ENCODE measurements at places on chromosomes 2 and 18.

DNA sequence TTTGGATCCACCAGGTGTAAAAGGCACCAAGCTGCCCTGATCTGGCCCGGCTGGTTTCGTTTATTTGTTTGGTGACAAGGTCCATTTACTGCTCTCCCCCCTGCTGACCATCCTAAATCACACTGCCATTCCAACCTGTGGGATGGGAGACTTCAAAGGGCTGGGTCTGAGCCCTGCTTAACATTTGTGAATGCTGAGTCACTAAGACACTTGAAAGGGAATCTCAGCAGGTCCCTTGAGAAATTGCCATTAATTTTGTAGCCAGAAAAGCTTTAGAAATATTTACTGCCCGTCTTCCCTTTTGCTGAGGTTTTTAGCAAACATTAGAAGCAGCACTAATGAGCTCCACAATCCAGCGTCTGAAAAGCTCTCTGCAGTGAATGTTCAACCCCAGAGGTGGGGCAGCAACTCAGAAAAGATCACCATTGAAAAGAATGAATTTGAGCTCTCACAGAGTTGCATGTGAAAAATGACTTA lies 133.8 kb downstream of the ARL4C start:
- DNase-seq, result no peak

- no peak for DNase-seq
Observed at GRCh38 chr18:55861266-55861665, 273.3 kb upstream of the TCF4 start.

- no peak for DNase-seq
Observed at GRCh38 chr2:98507461-98507860, 62.8 kb downstream of the INPP4A start.

DNA sequence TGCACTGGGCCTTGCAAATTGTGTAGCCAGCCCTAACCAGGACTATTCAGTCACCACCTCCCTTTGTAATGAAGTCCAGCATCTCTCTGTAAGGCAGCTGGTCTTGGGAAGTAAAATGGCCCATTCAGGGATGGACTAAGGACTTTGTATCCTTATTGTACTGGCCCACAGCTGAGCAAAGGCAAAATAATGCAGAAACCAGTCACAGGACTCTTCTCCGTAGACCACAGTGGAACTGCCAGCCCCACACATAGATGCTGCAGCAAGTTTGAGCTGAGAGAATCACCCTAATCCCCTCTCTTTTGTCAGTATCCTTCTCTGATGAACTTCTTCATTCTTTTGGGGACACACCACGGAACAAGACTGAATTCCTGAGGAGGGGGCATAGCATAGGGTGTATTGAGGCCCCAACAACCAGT lies 73.6 kb upstream of the RTN4 start:
- DNase-seq, result no peak

DNA sequence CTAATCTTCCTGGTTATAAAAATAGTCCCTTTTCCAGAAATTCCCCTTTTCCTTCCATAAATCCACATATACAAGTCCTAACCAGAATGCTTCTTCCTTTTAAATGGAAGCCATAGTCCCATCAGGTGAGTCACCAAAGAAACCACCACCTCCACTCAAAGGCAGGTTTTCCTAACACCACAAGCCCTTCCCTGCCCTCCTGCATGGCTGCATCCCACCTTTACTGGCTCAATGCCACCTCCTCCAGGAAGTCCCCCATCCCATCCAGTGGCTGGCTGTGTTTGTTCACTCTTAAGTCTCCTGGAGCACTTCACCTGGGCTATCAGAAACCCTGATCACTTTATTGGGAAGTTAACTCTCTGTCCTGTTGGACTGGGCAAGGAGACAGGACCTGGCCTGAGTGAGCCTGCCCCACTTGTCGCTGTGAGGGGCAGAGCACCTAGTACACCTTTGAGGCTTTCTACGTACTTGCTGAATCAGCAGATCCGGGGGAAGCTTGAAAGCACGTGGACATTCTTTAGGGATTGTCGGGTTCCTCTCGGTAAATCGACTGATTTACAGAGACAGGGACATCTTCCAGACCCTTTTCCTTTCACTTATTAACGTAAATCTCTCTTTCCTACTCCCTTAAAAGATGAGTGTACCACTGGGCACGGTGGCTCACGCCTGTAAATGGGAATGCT lies 71.0 kb downstream of the NGEF start:
- no peak for DNase-seq

- no peak for DNase-seq
Observed at GRCh38 chr2:64331114-64331645, 122.8 kb upstream of the LGALSL start.

Measured in activated T-cell treated with anti-CD3 and anti-CD28 coated beads for 1 hour (primary cell).